Lung microvascular endothelial cell (primary cell): ENCODE measurements at places on chromosomes 4 and X. TPM values are rescaled to one million over a fixed set of nuclear protein-coding genes. Genes with fewer than 3 reads are reported as not detected.

TMEM255A gene
- total RNA-seq, result not detected in 2 replicates

MAGEB4 gene
- not detected in 2 replicates for total RNA-seq

ADGRG4 gene
- total RNA-seq, result under 0.01 TPM in 1 of 2 replicates, not detected in the other

DIPK2B gene
- 52.3 and 73.2 TPM in 2 replicates for total RNA-seq

CSAG2 gene
- not detected in 2 replicates for total RNA-seq

ZNF81 gene
- total RNA-seq, result 2.6 and 4.4 TPM in 2 replicates

MAGEB1 gene
- total RNA-seq, result not detected in 2 replicates

PCDH10 gene
- total RNA-seq, result under 0.01 and 0.22 TPM in 2 replicates

TEX11 gene
- not detected in 2 replicates for total RNA-seq

CCKAR gene
- total RNA-seq, result not detected in 2 replicates

ITM2A gene
- 25.4 and 96.1 TPM in 2 replicates for total RNA-seq

STBD1 gene
- 0.40 and 1.5 TPM in 2 replicates for total RNA-seq

SOX3 gene
- total RNA-seq, result not detected in 2 replicates
